ENCODE measurements at places on chromosomes 4 and X.

DNA sequence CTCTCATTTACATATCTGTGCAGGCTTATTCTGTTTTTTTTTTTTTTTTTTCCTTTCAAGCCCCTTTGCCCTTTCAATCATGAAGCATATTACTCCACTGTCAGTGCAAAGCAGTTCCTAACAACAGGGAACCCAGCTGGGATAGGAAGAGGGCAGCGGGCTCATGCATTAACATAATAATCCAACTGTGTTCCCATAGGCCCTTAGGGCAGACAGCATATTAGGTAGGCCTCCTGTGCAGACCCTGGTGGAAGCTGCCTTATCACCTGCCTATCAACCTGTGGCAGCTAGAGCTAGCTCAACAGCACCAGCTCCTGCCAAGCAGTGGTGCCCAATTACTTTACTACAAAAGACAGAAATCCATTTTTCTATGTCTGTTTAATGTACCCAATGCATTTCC is 49.3 kb downstream of the SLC10A7 start:
- DNase-seq, result no peak

DNA sequence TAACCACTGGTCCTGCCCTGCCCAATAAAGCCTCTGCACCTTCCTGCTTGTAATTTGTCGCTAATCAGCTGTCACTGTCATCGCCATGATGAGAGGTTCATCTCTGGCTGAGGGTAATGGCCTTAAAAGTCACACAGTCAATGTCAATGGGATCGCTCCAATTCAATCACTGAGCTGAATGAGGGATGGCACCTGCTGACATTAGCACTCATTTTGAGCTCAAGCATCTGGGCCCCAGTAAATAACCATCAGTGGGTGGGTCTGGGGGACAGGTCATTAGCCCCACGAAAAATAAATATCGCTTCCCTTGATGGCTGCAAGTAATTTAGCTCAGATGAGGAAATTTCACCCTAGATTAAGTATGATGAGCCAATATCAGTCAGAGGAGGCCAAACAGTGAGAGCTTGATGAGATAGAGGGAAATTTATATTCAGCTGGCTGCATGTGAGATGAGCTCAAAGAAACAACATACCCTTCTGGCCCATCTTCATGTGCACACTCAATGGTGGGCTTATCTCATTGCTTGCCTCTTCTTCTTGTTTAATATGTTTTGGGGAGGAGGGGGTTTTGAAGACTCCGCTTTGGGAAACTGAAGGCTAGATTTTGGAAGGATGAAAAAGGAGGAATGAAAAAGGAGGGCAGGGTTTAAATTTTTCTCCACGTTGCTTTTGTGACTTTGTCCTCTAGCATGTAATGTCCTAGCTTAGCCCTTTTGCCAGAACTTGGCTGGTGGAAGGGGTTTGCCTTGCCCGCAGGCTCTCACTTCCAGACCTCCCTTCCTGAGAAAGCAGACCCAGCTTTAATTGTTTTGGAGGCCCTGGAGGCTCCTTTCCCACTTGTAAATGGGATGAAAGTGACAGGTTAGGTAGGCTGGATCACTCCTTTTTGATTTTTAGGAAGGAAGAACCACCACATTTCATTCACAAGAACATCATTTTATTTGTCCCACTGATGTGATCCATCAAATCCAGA is 84.8 kb upstream of the PAQR3 start:
- no peak for DNase-seq

DNA sequence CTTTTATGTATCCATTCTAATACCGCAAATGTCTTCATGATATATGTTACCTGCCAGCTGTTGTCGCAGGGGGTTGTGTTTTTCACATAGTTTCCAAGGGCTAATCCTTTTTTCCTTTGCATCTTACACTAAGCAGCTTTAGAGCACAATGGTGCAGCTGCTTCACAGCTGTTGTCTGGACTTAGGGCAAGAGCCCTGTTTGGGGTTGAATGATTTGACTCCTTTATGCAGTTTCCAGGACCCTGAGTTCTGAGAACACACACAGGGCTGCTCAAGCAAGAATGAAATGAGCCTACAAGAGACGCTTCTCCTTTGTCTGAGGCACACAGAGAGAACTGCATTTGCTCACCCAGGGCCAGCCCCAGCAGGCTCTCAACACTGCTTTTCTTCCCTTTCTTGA is 20.2 kb downstream of the CCNG2 start:
- DNase-seq, result no peak

DNA sequence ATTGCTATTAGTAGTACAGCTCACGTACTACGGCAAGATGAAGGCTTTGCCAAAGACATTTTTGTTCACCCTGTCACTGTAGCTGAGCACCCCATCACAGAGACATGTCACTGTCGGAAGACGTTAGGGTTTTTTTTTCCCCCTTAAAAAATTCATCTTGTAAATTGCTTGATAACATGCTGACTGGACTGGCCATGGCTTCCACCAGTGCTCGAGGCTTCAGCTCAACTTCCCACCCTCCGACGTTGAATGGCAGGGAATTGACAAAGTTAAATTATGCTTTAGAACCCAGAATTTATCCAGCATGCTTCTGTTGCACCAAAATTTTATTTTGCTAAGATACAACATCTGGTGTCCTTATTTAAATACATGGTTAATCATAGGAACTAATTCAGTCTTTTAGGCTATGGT is 707 bp upstream of the OTUD4 start:
- DNase-seq, result no peak

DNA sequence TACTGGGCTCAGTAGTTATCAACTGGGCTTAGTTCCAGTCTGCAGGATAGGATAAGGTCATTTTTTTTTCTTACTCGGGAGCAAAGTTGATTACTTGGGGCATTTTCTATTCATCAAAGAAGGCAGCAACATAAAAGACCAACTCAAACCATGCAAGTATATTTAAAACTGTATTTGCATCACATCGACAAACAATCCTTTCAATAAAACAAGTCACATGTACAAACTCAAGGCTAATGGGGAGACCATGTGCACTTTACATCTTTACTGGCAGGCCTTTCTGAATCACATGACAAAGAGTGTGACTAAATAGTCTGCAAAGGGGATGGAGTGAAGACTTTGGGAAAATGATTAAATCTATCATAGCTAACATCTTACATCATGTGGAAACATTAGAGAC is 610.4 kb upstream of the BOD1L1 start:
- no peak for DNase-seq

DNA sequence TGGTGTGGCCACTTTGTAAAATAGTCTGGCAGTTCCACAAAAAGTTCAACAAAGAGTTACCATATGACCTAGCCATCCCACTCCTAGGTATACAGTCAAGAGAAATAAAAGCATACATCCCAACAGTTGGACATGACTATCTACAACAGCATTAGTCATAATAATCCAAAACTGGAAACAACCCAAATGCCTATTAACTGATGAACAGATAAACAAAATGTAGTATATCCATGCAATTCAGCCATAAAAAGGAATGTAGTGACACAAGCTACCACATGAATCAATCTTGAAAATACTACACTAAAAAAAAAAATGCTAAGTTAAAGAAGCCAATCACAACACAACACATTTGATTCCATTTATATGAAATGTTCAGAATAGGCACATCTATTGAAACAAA is 16.1 kb downstream of the MED14 start:
- DNase-seq, result no peak

DNA sequence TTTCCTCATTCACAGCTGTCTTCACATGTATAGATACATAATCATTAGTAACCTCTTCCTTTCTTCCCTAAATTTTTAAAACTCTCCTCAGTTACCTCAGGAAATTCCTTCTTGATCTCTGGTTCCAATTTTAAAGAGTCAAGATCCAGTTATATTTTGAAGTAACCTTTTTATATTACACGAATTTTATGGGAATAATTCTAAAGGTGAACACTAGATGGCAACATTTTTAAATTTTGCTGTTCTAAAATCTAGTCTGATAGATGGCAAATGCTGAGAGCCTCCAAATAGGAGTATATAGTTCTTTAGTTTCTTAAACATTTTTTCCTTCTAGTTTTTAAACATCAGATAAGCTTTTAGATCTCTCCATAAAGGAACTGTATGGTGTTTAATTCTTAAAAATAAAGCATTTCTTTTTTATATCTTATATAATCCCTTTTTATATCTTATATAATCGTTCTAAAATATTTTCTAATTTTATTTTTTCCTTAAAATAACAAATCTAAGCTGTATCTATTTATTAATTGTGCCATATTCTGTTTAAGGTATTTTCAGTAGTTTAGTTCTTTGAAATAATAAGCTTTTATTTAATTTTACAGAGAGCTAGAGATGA is 37.9 kb upstream of the PAPSS1 start:
- no peak for DNase-seq
